Stimulated activated CD4-positive, alpha-beta T cell treated with anti-CD3 and anti-CD28 coated beads, Interleukin-15, amount 100 ng/mL, for 1 hour (primary cell): ENCODE measurements at places on chromosomes 4 and X.

GRCh38 chr4:87574996-87575395 lies 33.3 kb upstream of the DSPP start:
- no peak for DNase-seq

DNA sequence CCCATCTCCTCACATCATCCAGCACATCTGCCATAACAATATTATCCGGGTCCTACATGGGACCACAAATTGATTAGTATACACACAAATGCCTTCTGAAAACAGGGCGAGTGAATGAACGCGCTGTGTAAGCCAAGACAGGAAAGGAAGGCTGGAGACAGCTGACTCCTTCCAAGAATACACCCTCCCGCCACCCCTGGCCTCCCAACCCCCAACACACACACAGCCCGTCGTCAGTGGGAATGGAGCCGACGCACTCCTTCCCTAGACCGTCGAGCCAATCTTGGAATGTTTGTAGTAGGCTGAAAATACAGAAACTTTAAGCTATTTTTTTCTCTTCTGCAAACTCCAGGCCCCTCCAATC lies 319 bp upstream of the MAGEH1 start:
- DNase-seq, result no peak

DNA sequence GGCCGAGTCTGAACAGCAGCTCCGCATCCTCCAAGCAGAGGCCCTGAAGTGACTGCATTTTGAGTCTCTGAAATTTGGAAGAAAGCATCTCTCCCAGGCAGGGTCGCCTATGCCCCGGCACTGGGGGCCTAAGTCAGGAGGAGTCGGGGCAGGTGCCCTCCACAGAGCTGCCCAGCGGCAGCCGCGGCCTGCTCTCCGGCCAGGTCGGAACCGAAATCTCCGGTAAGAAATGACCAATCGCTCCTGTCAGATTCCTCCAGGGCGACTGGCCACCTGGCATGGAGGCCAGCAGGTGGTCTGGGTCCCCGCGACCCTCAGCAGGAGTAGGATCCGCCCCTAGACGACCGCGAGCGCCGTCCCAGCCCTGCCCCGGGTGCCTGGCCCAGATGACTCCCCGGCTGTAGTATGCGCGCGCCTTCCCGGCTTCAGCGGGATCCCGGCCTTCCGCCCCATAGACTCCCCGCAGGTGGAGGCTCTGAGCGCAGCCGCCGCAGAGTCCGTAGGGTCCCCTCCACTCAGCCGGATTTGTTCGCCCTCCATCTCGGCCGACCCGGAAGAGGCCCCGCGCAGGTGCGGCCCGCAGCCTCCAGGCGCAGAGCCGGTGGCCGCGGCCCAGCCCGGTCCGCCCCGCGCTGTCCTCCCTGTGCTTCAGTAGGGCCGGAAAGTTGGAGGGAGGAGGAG lies 1.5 kb downstream of the NKX1-1 start:
- DNase-seq, result no peak

DNA sequence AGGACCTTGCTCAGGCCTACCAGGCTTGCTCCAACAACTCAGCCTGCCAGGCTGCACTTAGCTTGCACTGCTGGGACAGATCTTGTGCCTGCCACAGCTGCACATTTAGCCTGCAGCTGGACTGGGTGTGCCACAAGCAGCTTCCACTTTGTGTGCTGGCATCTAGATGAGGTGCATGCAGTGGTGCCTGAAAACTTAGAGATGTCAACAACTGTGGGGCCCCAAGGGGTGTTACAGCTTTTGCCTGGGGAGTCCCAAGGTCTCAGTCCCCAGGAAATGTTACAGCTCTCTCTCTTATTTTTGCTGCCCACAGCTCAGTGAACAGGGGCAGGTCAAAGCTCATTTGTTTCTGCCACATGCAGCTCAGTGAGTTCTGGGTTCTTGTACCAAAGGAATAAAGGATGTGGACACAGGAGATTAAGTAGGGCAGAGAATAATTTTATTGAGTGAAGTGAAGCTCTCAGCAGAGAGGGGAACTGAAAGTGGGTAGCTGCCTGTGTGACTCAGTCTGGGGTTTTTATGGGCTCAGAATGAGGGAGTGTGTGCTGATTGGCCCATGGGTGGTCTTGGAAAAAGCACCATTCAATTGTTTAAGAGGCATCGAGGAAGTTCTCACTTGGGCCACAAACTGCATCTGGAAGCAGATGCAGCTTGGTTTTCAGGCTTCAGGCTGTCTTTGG lies 828.3 kb downstream of the TECRL start:
- no peak for DNase-seq

DNA sequence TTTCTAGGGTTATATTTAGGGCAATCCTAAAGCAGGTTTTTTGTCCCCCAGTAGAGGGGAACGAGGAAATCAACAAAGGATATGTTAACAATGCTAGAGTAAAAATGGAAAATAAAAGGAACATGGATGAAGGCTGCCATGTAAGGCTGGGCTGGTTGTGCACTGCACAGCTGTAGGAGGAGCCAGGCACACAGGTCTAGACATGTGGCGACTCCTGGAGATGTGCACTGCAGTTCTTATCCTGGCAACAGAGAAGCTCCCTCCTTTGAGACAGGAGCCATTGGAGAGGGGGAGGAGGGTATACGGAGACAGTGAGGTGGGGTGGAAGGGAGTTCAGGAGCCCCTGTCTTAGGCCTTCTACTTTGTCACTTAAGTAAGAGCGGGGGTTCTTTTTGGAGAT lies 65.9 kb downstream of the NAT8L start:
- DNase-seq, result no peak

DNA sequence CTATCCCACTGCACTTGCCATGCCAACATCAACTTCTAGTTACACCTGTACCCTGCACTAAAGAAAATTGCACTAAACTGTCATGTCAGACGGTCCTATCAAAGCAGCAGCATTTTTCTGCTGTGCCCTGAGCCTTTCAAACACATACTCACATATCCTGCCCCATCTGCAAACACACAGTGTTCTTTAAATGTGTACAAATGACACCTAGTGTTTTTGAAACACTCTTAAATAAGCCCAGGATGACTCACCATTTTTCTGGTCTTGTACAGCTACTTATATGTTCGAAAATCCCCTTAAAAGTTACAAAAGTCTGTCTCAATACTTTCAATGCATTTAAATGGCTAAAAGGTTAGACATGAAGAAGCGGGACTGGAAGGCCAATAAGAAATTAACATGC lies 346.7 kb upstream of the PPARGC1A start:
- no peak for DNase-seq

- no peak for DNase-seq
Observed at GRCh38 chr4:177356206-177356605, 46.5 kb downstream of the NEIL3 start.

DNA sequence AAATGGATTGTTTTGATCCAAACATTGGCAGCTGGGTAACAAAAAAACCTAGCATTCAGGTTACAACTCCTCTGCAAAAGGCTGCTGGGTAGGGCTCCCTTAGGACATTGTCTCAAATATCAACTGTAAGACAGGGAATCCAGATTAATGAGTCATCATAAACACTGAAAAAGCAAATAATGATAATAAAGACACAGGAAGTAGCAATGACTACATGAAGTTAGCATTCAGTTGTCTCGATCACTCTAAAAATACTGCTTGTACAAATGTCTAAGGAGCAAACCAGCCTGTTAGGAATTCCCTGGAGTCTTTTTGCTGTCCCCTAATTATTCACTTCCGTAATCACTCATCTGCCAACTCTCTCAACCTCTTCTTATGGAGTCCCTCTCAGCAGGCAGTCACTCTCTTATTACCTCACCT lies 259.2 kb downstream of the GPC3 start:
- no peak for DNase-seq

- no peak for DNase-seq
Observed at GRCh38 chr4:105088110-105088879, 58.4 kb upstream of the TET2 start.

- DNase-seq, result no peak
Observed at GRCh38 chrX:135639066-135639780, 74.2 kb upstream of the CT45A1 start.

DNA sequence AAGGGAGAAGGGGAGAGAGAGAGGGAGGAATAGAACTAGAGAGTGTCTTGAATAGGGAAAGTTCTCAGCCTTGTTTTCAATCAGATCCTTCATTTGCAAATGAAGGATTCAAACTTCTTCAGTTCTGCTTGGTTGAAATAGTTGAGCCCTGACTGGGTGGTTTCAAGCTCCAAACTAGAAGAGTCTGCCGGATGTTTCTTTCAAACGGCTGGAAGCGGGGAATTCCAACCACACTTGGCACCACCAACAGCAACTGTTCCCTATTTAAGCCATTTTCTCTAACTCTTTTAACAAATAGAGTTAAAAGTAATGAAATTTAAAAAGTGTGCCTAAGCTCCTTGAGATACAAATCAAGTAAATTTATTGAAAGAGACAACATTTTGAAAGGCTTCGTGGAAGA lies 67.5 kb upstream of the DDX60 start:
- no peak for DNase-seq

GRCh38 chr4:42678512-42678911 lies 21.6 kb upstream of the ATP8A1 start:
- no peak for DNase-seq

GRCh38 chr4:2963966-2964471 lies 648 bp downstream of the GRK4 start:
- no peak for DNase-seq

DNA sequence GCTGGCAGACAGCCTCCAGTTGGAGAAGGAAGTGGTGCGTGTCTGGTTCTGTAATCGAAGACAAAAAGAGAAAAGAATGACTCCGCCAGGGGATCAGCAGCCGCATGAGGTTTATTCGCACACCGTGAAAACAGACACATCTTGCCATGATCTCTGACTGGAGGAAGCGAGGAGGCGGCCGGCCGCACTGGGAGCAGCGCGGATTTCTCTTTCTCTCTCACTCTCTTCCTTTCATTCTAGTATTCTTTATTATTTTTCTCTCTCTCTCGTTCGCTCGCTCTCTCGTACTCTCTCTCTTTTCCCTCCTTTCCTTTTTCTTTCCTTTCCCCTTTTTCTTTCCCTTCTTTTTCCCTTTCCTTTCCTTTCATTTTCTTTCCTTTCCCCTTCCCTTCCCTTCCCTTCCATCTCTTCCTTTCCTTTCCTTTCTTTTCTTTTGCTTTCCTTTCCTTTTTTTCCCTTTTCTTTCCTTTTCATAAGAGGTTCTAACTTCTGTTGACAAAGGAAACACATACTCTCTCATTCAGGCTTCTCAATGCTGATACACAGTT lies 1.2 kb downstream of the POU3F4 start:
- no peak for DNase-seq

GRCh38 chrX:43469391-43470054 lies 186.6 kb upstream of the MAOA start:
- DNase-seq, result no peak

- DNase-seq, result no peak
Observed at GRCh38 chrX:41730081-41730480, 6.1 kb downstream of the GPR82 start.

DNA sequence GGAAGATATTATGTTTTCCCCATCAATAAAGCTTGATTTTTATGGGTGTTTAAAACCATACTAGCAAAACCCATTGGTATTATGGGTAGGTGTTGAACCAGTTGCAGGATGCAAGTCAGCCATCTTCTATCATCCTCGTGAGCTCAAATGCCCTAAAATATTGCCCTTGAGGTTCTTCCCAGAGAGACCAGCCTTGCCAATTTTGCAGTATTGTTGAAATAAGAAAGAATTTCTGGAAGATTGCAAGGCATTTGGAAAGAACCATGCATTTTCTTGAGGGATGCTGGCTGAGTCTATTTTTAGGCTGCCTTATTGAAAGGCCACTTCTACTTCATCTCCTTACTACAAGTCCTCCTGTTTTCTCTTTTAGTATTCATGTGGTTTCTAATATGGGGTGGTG lies 60.9 kb upstream of the SOD3 start:
- DNase-seq, result no peak

DNA sequence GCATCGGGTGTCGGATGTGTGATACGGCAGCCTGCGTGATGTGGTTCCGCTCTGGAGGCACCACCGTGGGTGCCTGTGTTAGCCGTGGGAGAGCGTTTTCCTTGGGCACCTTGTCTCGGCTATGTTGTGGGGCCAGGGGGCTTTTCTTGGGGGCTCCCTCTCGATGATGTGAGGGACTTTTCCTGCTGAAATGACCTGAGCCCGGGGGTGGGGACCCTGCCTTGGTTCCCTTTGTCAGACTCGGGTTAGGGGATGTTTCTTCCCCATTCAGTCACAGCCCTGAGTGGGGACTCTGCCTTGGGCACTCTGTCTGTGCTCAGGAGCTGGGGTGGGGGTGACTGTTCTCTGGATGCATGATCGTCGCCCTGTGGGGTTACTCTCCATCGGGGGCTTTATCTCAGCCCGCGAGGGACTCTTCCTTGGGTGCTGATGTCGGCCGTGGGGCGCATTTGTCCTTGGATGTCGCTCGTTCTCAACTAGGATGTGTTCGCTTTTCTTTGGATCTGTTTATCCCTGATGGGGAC lies 26.7 kb downstream of the CT45A3 start:
- DNase-seq, result no peak

DNA sequence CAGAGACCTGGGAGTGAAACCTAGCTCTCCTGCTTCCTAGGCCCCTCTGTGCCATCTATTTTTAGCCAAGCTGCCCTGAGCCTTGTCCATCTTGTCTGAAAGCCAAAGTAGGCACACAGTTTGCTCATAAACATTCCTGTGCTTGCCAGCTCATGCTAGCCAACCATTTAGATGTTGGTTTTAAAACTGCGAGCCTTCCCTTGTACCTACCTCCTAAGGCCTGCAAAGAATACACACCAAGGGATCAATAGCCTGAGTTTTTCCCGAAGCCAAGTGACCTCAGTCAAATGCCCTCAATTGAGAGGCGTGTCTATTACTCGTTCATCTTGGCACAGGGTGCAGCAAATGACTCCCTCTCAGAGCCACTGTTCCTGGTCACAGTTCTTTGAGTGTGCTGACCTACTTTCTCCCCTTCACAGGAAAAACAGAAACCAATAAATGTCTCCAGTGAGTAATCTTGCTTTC lies 48.5 kb downstream of the ZCCHC12 start:
- DNase-seq, result no peak

GRCh38 chr4:54539500-54540029 lies 118.2 kb upstream of the KIT start:
- DNase-seq, result no peak

DNA sequence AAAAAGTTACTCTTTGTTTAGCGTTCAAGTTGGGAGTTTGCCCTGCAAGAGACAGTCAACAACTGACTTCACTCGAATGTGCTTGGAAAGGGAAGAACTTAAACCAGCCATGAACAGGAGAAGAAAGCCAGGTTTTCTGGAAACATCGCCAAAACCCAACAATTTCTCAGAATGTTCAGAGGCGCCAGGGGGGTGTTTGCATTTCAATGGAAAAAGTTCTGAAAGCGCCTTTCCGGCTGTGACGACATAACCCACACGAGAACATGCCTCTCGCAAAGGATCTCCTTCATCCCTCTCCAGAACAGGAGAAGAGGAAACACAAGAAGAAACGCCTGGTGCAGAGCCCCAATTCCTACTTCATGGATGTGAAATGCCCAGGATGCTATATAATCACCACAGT lies 78.1 kb upstream of the ADGRA3 start:
- DNase-seq, result no peak

- no peak for DNase-seq
Observed at GRCh38 chrX:100973411-100973810, 3.9 kb downstream of the ARL13A start.

GRCh38 chrX:41066391-41066790 lies 18.9 kb upstream of the USP9X start:
- no peak for DNase-seq

- DNase-seq, result no peak
Observed at GRCh38 chr4:8349664-8350236, 80.2 kb downstream of the HTRA3 start.

- DNase-seq, result no peak
Observed at GRCh38 chrX:128464116-128464515, 411.9 kb upstream of the ACTRT1 start.
